ENCODE measurements at places on chromosomes 7 and 10.
A peak's percentile ranks its signal among the peaks of the same experiment; 100 is the strongest.

DNA sequence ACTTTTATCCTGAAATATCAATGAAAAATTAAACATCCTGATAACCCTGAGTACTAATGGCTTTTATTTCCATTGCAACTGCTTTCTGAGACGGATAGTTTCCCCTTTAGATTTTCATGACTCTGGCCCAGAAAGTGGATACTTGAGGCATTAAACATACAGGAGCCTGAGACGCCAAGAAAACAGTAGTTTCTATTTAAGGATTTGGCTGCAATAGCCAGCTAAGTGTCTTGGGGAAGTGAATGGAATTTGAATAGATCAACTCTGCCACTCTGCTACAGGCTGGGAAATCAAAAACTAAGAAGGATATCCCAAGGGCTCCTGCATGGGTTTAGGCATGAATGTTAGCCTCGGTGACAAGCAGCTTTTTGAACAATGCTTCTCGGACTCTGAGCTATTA is 24.7 kb upstream of the GPAM start:
- DNase-seq: no peak

GRCh38 chr7:13117103-13117502 is 429.7 kb downstream of the ARL4A start:
- peak; percentile 18 for DNase-seq

GRCh38 chr7:67725423-67725822 is 728.8 kb downstream of the TYW1 start:
- DNase-seq: no peak

DNA sequence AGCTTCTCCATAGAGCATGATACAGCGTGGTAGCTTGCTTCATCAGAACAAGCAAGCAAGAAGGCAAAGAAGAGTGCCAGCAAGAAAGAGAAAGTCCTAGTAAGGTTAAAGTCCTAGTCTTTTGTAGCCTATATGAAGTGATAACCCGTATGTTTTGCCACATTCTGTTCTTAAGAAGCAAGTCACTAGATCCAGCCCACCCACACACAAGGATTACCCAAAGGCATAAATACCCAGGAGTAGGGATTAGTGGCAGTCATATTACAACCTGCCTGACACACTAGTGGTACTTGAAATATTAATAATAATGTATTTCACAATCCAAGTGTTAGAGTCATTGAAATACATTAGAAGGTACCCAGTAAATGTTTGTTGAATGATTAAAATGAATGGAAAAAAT is 285.5 kb downstream of the HPSE2 start:
- DNase-seq: no peak

- DNase-seq: no peak
Observed at GRCh38 chr7:19914866-19915265, 141.4 kb upstream of the TMEM196 start.

- DNase-seq: no peak
Observed at GRCh38 chr7:84264396-84264795, 69.8 kb upstream of the SEMA3A start.

GRCh38 chr7:116665332-116665996 is 6.5 kb upstream of the MET start:
- DNase-seq: no peak

DNA sequence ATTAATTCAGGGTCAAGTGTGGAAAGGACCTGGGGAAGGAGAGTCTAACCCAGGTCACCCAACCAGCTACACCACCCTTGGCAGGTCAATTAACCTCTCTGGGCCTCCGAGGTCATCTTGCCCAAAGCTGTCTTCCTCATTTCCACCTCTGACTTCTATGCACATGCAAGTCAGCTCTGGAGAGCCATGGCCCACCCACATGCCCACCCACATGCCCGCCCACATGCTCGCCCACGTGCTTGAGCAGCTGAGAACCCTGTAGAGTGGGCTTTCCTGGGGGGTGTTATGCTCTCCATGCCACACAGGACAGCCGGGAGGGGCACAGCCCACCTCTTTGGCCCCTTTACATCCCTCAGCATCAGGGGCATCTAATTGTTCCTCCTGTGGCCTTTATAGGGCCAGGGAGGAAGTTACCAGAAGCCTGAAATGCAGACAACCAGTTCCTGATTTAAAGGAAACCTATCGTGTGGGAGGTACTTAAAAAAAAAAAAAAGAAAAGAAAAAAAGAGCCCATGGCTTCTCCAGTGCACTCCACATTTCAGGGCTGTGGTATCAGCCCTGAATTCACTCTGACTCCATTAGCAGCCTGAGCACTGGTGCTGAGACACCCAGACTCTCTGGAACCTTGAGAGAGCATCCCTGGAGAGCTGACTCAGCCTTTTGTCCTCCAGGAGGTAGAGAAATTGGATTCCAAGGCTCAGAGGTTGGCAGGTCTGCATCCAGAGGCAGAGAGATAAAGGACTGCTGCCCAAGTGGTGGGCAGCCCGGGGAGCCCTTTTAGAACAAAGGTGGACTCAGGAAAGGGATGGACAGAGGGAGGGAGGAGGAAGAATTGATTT is 176.2 kb upstream of the ZMIZ1 start:
- DNase-seq: no peak

GRCh38 chr7:127486654-127487053 is 94.1 kb upstream of the ZNF800 start:
- peak; percentile 8 for DNase-seq

- no peak for DNase-seq
Observed at GRCh38 chr10:119858063-119858462, 14.6 kb downstream of the MCMBP start.

DNA sequence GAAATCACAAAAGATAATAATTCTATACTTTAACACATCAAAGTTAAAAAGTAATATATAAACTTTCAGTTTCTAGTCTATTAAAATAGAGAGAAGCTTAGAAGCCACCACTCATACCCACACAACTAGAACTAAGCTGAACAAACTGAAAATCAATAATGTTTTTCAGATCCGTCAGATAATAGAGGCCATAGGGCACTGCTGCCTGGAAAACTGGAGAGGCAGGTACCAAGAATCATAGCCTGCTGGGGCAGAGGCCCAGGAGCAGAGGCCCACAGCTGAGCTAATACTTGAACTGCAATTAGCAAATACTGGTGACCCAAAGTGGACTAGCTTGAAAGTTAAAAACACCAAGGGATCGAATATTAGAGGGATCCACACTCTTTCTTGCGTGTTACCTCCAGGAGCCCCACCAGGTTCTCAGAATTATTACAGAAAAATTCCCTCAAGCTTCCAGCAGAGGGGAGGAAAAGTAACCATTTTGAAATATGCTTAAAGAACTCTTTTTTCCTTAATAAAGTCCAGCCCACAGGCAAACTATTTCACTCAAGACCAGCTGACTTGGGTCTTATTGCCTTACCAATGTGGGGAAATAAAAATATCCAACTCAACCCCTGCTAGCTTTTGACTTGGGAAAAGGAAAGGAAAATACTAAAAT is 774.1 kb upstream of the IGFBP3 start:
- no peak for DNase-seq

- DNase-seq: no peak
Observed at GRCh38 chr10:6167456-6167855, 35.3 kb upstream of the PFKFB3 start.

- peak; percentile 35 for DNase-seq
Observed at GRCh38 chr10:48306870-48307710, 613 bp downstream of the MAPK8 start.

DNA sequence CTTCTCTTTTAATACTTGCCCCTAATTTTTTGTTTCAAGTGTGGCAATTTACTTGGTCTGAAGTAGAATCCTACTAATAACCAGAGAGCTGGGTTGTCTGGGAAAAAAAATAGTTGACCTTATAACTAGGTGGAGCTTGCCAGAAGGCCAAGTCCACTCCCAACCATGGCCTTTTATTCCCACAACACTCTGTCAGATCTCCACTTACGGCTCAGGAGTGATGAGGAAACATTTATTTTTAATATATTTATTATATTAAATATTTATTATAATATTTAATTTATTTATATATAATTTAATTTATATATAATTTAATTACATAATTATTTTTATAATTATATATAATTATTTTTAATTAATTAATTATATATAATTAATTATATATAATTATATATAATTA is 58.8 kb downstream of the TSPAN12 start:
- no peak for DNase-seq

GRCh38 chr10:124882313-124882712 is 59.6 kb upstream of the ZRANB1 start:
- no peak for DNase-seq

- peak; percentile 17 for DNase-seq
Observed at GRCh38 chr7:151999424-152000090, 25.9 kb upstream of the GALNT11 start.

- DNase-seq: no peak
Observed at GRCh38 chr7:138309186-138309585, 150.9 kb upstream of the TRIM24 start.

- DNase-seq: no peak
Observed at GRCh38 chr10:19999431-19999830, 183.2 kb downstream of the PLXDC2 start.

DNA sequence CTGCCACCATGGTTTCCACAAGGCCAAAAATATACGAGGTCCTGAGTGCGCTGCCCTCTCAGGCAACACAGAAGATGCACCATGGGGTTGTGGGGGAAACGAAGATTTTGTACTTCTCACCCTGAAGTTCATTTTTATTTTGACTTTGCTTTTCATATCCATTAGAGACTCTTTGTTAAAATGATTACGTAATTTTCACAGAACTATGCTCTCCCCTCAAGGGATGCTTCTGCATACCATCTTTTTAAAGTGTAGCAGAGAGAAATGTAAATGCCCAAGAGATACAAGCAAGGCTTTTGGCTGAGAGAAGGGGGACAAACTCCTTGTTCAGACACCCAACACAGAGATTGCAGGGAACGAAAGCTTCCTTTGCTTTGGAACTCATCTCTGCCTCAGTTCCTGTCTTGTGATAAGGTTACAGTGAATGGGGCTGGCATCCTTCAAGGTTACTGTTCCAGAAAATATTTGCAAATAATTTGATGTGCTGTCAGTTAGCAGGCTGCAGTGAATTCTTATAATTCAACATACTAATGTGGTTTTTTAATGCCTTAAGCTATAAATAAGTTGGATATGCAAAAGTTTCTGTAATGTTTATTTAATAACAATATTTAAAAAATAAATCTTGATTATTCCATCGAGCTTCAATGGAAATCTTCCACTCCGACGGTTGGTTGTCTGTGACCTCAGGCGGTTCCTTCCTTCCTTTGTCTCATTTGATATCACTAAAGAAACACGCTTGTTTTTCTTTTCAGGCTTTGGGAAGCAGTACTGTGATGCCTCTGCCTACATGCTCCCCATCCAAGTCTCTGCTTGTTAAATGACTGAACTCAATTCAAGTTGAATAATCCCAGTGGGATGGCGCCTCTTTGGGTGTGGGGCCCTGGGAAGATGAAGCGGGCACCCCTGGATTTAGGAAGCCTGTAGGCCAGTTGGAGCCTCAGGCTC is 209.3 kb upstream of the CTBP2 start:
- DNase-seq: no peak

DNA sequence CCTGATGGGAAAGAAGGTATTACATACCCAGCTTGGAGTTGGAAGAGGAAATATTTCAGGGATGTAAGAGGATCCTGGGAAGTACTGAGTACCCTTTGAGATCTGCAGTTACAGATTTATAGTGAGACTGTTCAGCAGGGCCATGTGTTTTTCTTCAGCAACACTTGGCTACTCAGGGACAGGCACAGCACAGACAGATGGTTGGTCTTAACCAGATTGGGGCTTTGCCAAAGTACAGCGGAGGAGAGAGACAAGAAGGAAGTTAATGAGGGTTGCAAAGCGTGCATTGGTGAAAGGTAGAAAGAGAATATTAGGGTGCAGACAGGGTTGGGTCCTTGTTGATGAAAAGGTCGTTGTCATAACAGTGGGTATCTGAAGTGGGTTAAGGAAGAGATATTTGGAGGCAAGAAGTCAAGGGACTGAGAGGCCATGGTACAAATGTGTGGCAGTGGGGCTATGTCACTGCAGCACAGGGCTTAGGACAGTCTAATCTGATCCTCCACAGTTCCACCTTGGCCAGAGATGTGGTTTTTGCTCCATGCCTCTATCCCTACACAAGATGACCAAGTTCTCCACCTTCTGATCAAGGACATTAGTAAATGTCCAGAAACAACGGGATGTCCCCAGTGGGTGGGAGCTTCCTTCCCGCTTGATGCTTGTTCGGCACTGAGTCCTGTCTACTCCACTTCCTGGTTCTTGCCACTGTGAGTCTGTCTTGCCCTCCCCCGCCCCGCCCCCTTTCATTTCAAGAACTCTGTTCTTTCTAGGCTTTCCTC is 18.9 kb upstream of the DNAJC1 start:
- no peak for DNase-seq

DNA sequence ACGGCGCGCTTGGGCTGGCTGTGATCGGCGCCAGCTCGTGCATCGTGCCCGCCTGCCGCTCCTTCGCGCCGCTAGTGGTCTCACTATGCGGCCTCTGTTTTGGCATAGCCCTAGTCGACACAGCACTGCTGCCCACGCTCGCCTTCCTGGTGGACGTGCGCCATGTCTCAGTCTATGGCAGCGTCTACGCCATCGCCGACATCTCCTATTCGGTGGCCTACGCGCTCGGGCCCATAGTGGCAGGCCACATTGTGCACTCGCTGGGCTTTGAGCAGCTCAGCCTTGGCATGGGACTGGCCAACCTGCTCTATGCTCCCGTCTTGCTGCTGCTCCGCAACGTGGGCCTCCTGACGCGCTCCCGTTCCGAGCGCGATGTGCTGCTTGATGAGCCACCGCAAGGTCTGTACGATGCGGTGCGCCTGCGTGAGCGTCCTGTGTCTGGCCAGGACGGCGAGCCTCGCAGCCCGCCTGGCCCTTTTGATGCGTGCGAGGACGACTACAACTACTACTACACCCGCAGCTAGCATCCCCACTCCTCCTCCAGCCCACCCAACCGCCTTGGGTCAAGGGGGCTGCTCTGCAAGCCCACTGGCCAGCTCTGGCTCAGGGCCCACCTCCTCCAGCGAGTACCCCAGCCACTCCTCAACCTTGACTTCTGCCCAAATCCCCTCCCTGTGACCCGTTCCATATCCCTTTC is 1.9 kb downstream of the SLC18A3 start:
- no peak for DNase-seq

GRCh38 chr7:1488016-1488415 is 16.2 kb downstream of the INTS1 start:
- DNase-seq: no peak

DNA sequence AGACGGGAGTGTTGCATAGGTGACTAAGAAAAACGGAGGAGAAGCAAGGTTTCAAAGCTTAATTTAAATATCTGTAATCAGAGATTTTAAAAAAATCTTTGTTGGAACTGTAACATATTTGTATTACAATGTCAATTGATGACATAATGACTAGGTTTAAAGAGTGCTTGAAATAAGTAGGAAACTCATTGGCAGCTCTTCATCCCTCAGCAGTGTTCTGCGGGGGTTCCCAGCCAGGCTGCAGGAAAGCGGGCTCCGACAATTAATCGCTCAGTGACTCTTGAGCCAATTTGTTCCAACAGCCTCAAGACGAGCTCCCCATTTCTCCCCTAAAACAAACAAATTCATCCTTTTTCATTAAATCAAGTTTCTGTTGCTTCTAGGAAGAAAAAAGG is 22.6 kb downstream of the CPXM2 start:
- DNase-seq: no peak

GRCh38 chr7:29447828-29448227 is 115.8 kb upstream of the PRR15 start:
- no peak for DNase-seq

- DNase-seq: no peak
Observed at GRCh38 chr7:152177681-152178404, 152.4 kb downstream of the GALNT11 start.

Data from HCEC 1CT (cell line).